Suppressor macrophage treated with lipopolysaccharide for 1 hour (primary cell): ENCODE measurements at places on chromosomes 3 and 15.
A peak's percentile ranks its signal among the peaks of the same experiment; 100 is the strongest.

GRCh38 chr3:32009957-32010356 is 28.4 kb downstream of the ZNF860 start:
- no peak for DNase-seq

DNA sequence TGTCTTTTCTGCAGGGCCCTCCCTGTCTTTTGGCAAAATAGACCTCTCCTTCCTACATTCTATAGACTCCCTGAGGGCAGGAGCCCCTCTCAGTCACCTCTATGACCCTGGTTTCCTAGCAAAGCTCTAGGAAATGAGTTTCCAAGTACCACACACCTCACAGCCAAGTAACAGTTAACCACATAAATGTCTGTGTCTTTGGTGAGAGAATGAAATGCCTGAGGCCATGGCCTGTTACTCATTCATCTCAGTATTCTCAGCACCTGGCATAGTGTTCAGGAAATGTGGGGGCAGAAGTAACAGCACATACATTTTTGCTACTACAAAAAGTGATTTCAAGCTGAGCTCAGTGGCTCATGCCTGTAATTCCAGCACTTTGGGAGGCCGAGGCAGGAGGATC is 21.0 kb downstream of the RFT1 start:
- DNase-seq = no peak

DNA sequence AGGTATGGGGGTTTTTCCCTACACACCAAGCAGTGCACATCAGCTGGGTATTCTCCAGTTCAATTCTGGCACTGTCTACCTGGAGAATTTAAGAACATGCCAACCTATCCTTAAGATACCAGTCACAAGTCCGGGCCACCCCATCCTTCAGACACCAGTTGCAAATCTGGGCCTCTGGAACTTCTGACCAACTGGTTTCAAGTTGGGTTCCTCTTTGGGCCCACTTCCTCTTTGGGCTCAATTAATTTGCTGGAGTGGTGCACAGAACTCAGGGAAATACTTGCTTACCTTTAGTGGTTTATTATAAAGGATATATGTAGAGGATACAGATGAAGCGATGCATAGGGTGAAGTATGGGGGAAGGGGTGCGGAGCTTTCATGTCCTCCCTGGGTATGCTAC is 25.3 kb downstream of the GLCE start:
- peak; percentile 26 for DNase-seq

DNA sequence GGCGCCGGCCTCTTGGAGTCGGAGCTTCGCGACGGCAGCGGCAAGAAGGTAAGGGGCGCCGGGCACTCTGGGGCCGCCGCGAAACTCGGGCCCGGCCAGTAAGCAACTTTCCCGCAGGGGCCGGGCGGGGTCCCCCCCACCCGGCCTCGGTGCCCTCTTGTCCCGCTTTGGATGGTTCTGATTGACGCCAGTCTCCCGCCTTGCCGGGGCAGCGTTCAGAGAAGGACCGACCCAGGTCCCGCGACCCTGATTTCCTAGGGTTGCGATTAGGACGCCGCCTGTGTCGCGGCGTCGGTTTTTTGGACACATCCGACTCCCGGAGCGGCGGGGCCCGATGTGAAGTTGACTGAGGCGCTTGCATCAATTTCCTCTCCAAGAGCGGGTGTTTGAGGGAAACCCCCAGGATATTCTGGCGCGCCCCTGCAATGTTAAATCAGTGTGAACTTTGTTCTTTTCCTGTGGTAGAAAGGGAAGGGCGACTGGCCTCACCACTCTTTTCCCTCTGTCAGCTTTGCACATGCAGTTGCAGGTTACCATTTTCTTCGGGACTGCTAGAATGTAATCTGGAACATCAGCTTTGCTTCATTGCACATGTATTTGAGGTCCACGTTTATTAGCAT is 755 bp downstream of the PDE8A start:
- peak; percentile 94 for DNase-seq

- no peak for DNase-seq
Observed at GRCh38 chr3:156216852-156217251, 96.5 kb downstream of the KCNAB1 start.

- no peak for DNase-seq
Observed at GRCh38 chr3:13095408-13095937, 22.2 kb upstream of the IQSEC1 start.

DNA sequence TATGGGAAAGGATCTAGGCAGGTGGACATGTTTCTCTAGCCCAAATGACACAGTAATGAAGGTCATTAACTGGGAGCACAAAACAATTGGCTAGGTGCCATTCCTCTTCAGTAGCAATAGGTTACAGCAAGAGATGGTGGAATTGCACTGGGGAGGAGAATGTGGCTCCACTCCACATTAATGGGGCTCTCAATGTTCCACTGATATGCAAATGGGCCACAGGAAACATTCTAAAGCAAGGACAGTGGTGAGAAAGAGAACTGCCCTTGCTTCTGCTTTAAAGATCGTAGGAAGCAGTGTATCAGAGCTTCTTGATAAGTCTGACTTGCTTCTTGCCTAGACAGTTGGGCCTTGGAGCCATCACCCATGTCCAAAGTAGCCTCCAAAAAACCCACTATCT is 271.4 kb upstream of the PPP2R3A start:
- DNase-seq = no peak
